Spinal cord (tissue), 10 donors: ENCODE measurements at places on chromosomes 6 and 20.

- no peak for DNase-seq
Observed at GRCh38 chr6:399785-400534, 8.4 kb downstream of the IRF4 start.

DNA sequence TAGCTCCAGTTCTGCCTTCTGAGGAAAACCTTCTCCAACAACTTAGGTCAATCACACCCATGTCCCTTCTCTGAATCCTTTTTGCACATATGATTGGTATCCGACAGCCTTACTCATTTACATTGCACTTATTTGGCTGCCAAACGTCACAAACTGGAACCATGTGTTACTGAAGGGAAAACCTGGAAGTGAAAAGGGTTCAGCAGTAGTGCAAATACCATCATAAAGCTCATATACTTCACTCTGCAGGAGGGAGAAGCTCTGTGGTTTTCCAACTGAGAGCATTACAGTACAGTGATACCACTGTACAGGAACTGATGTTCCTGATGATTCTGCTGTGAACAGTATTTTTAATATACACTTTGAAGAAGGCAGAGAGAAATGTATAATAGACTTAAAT is 87.8 kb downstream of the SLC16A10 start:
- DNase-seq = no peak

DNA sequence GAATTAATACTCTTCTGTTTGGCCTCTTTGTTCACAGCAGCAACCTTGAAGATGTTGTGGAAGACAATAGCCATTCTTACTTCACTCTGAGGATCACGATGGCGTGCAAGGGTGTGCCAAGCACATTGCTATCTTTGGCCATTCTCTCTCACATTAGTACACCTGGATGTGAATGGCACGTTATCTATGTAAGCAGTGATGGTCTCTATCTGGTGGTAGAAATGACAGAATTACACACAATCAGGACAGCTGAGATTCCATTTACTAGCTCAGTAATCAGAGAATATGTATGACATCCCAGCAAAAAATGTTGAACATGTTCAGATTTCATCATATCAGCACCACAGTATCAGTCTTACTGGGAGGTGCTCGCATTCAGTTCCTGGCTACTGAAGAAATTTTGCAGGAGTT is 116.2 kb downstream of the LCA5 start:
- no peak for DNase-seq

GRCh38 chr20:63371291-63371865 is 10.2 kb upstream of the CHRNA4 start:
- no peak for DNase-seq

DNA sequence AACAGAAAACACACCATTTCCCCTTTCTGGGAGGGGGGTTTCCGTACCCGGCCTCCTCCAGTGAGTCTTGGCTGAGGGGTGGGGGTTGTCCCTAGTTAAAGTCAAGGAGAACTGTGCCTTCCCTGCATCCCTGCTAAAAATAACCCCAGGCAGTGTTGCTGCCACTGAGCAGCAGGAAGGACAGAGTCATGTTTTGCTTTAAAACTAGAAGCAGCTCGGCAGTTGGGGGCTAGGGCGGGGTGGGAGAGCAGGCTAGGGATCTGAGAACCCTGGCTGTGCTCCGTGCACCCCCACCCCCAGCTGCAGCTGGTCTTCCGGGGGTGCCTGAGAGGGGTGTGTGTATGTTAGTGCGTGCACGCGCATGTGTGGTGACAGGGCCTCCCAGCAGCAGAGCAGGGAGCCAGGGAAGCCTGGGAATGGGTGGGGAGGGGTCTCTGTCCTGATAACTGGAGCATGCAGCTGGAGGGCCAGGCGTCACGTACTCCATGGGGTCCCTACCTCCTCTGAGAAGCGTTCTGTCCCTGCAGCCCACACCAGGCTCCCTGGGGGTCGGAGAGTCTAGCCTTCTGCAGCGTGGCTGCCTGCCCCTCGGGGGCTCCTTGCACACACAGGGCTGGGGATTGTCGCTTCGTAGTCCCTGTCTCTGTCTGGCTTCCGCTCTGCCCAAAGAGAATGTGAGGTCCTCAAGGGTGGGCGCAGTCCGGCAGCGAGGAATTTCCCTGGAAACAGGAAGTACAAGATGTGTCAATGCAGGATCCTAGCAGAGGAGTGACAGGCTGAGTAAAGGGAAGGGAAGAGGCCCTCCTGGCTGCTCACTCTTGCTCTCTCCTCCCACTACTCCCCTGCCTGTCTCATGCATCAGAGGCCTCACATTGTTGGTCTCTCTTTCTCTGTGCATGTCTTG is 16.8 kb upstream of the ARMC12 start:
- DNase-seq = no peak

DNA sequence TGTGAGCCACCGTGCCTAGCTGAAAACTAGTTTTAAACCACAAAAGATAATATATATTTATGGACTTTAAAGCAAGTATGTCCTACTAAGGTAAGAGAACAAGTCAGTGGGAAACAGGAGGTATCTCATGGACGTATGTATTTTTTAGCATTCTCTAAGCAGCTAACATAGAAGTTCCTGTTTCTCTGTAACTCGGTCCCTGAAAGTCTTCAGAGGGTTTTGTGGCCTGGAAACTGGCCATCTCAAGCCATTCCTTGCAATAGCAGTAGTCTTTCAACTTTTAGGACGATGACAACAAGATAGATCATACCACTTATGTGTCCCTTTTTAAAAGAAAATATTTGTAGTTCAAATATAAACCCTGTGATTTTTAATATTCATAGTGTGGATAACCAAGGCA is 95.6 kb upstream of the RALGAPA2 start:
- DNase-seq = no peak

- DNase-seq = no peak
Observed at GRCh38 chr6:149337320-149337719, 19.8 kb downstream of the TAB2 start.

- DNase-seq = no peak
Observed at GRCh38 chr20:46798430-46798829, 89.0 kb downstream of the SLC2A10 start.

GRCh38 chr6:137358273-137358672 is 135.9 kb downstream of the OLIG3 start:
- DNase-seq = no peak

DNA sequence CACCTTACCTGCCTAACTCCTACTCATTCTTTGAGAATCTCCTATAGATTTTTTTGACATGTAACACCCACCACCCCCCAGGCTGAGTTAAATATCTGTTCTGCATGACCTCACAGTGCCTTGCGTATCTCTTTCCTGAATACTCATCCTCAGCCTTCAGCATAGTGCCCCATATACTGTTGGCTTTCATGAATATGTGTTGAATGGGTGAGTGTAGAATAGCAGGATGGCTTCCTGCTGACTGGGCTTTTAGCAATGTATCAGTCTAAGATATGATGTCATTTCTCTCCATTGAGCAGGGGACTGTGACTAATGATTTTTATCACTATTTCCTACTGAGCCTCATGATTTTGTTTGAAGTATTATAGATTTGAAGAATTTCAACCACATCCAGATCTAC is 361.6 kb upstream of the MARCKS start:
- no peak for DNase-seq

DNA sequence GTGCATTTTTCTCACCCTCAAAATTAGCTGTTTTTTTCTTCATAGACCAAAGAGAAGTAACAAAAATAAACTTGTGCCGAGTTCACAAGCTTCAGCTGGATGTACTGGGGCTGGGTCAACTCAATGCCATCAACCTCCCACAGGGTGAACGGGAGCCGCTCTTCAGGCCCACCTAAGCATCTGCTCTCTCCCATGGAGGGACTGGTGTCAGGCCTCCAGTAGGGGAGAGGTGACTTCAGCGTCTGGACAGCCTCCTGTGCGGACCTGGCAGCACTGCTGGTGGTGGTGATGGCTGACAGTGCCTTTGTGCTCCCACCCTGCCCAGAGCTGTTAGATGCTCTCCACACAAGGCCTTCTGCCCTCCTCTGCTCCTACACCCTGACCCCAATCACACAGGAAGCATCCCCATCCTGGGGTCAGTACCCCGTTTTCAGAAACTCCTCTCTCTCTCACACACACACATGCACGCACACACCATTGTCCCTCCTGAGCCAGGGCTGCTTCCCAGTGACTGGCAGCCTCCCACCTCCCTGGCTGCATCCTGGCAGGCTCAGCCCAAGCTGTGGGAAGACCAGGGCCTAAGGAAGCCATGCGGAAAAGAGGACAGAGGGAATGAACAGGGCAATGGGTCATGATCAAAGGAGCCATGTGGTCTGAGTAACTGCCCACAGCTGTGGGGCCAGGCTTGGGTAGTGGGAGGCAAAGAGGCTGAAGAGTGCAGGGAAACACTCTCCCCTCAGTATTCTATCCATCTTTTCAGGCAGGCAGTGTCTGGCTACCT is 17.7 kb downstream of the CST8 start:
- DNase-seq = no peak

DNA sequence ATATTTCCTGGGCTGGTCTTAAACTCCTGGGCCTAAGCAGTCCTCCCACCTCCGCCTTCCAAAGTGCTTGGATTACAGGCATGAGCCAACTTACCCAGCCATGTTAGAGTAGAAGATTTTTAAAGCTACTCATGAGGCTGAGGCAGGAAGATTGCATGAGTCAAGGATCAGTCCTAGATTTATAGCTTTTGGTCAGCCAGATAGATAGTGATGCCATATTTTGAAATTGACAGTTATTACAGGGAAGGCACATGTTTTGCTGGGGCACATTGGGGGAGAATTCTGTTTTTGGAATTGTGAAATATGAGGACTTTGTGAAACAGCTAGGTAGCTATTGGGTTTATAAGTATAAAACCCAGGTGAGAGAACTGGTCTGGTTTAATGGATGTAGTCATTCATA is 40.9 kb downstream of the DOP1A start:
- no peak for DNase-seq

GRCh38 chr20:11205769-11206362 is 532.1 kb upstream of the JAG1 start:
- no peak for DNase-seq

GRCh38 chr6:25417046-25417605 is 138.0 kb downstream of the CARMIL1 start:
- no peak for DNase-seq

GRCh38 chr20:56843817-56844216 is 214.7 kb downstream of the TFAP2C start:
- no peak for DNase-seq

- DNase-seq = no peak
Observed at GRCh38 chr6:110246378-110246777, 66.2 kb downstream of the CDC40 start.

GRCh38 chr6:149234051-149234962 is 83.2 kb upstream of the TAB2 start:
- DNase-seq = no peak

DNA sequence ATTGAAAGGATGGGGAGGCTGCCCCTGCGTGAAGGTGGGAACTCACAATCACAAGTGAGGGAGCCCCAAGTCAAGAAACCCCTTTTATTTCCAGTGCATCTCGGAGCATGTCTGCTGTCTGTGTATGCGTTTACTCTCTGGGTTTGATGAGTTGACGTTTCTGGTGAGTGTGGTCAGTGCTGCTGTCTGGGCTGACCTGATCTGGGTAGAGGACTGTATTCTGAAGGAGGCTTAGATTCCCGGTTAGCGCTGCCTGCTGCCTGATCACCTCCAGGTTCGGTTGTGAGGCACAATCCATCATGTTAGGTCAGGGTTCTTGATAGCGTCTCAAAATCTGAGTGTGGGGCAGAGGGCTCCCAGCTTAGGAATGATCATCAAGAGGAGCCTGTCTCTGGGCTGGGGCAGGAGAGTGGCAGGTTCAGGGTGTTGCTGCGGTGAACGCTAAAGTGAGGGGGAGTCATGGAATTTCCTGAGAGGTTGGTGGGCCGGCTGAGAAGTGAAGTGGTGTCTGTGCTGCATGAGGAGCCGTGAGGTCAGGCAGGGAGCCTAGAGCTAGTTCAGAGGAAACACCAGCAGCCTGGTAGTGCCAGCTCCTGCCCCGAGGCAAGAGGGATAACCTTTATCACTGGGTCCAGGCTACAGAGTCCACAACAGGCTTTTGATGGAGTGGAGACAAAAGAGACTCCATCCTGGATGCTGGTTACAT is 225.3 kb upstream of the CST7 start:
- DNase-seq = no peak

GRCh38 chr6:67870321-67870720 is 764.8 kb upstream of the ADGRB3 start:
- no peak for DNase-seq

GRCh38 chr6:141809901-141810300 is 322.8 kb upstream of the GJE1 start:
- DNase-seq = no peak

GRCh38 chr6:4466769-4467480 is 309.3 kb upstream of the CDYL start:
- DNase-seq = no peak
